ENCODE measurements at places on chromosomes 4 and X. TPM values are rescaled to one million over a fixed set of nuclear protein-coding genes. Genes with fewer than 3 reads are reported as not detected.
A peak's percentile ranks its signal among the peaks of the same experiment; 100 is the strongest.

The KIF4A gene
- total RNA-seq, result 7.6 TPM

The CXCL3 gene
- total RNA-seq, result 2.7 TPM

The SORBS2 gene
- total RNA-seq, result 20.0 TPM

GRCh38 chr4:152436384-152436783 is 99.5 kb downstream of the FBXW7 start:
- no peak for DNase-seq
- no peak overlapping the region for H3K4me3 ChIP-seq
- H3K4me1 ChIP-seq, result peaks cover 15% of the 10 kb centered on the region
- H3K36me3 ChIP-seq, result no peaks in the 10 kb centered on the region
- no peaks in the 10 kb centered on the region for H3K27me3 ChIP-seq

DNA sequence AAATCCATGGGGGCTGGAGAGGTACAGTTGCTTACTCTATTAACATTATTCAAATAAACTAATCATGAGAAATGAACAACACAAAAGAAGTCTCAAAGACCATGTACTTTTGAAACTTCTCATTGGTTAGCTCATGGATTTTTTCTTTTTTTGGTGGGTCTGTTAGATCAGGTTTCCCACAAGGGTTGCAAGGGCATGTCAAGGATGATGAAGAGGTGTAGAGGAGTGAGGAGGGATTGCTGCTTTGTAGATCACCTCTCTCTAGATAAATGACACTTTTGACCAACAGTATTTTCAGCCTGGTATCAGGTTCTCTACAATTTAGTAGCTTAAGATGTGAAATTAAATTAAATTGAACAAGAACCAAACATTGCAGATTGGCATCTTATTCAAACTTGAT is 417.9 kb upstream of the AGA start:
- no peak overlapping the region for H3K4me3 ChIP-seq
- peaks cover 5% of the 10 kb centered on the region for H3K4me1 ChIP-seq
- no peak overlapping the region for H3K27ac ChIP-seq
- no peaks in the 10 kb centered on the region for H3K36me3 ChIP-seq

- peak; percentile 76 for DNase-seq
- no peak overlapping the region for H3K4me3 ChIP-seq
- H3K27me3 ChIP-seq, result no peaks in the 10 kb centered on the region
- no peak overlapping the region for H3K27ac ChIP-seq
- peaks cover 5% of the 10 kb centered on the region for H3K36me3 ChIP-seq
- no peaks in the 10 kb centered on the region for H3K4me1 ChIP-seq
Observed at GRCh38 chr4:76067652-76068286, 6.7 kb upstream of the ART3 start.

GRCh38 chr4:128570387-128570975 is 239.0 kb upstream of the JADE1 start:
- H3K4me1 ChIP-seq, result peaks cover 12% of the 10 kb centered on the region
- H3K36me3 ChIP-seq, result no peaks in the 10 kb centered on the region
- H3K27me3 ChIP-seq, result no peaks in the 10 kb centered on the region
- no peak for DNase-seq
- no peak overlapping the region for H3K27ac ChIP-seq

GRCh38 chr4:154953691-154954090 is 172.6 kb downstream of the RBM46 start:
- H3K27ac ChIP-seq, result no peak overlapping the region
- no peak for DNase-seq
- peaks cover 4% of the 10 kb centered on the region for H3K27me3 ChIP-seq

DNA sequence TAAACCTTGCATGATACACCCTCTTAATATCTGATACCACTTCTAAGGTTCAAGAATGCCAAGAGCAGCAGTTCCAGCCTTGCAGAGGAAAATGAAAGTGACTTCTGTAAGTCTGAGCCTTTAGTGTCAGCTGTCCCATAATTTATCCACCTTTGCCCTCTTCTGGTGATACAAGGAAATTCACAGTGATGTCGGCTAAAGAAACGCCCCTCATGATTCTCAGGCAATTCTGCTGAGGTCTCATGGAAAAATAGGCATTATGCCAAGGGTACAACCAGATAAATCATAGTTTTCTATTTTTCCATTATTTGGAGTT is 172.2 kb upstream of the CXCL13 start:
- no peaks in the 10 kb centered on the region for H3K4me1 ChIP-seq
- no peaks in the 10 kb centered on the region for H3K36me3 ChIP-seq
- H3K27ac ChIP-seq, result no peak overlapping the region
- no peak overlapping the region for H3K4me3 ChIP-seq
- H3K27me3 ChIP-seq, result no peaks in the 10 kb centered on the region
- peak; percentile 31 for DNase-seq

GRCh38 chrX:67777148-67777547 is 233.3 kb downstream of the AR start:
- no peak for DNase-seq
- peaks cover 2% of the 10 kb centered on the region for H3K27me3 ChIP-seq
- no peak overlapping the region for H3K27ac ChIP-seq
- no peaks in the 10 kb centered on the region for H3K36me3 ChIP-seq
- no peaks in the 10 kb centered on the region for H3K4me1 ChIP-seq

DNA sequence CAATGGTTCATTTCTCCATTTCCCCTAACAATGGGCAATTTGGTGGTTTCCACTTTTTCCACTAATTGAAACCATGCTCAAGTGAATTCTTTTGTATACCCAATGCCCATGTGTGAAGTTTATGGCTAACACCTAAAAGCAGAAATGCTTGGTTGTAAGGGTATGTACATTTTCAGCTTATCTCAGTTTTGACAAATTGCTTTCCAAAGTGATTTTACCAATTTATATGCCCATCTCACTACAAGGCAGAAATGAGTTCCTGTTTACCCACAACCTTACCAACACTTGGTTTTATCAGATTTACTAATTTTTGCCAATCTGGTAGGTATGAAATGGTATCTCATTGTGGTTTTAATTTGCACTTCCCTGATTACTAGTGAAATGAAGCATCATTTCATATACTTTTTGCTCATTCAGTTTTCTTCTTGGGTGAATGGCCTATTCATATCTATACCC is 14.8 kb downstream of the GPR34 start:
- H3K36me3 ChIP-seq, result peaks cover 6% of the 10 kb centered on the region
- no peak overlapping the region for H3K27ac ChIP-seq
- no peak overlapping the region for H3K4me3 ChIP-seq

- DNase-seq, result no peak
- H3K4me3 ChIP-seq, result no peak overlapping the region
- no peaks in the 10 kb centered on the region for H3K4me1 ChIP-seq
- no peak overlapping the region for H3K27ac ChIP-seq
Observed at GRCh38 chr4:89737888-89738287, 99.1 kb downstream of the SNCA start.

DNA sequence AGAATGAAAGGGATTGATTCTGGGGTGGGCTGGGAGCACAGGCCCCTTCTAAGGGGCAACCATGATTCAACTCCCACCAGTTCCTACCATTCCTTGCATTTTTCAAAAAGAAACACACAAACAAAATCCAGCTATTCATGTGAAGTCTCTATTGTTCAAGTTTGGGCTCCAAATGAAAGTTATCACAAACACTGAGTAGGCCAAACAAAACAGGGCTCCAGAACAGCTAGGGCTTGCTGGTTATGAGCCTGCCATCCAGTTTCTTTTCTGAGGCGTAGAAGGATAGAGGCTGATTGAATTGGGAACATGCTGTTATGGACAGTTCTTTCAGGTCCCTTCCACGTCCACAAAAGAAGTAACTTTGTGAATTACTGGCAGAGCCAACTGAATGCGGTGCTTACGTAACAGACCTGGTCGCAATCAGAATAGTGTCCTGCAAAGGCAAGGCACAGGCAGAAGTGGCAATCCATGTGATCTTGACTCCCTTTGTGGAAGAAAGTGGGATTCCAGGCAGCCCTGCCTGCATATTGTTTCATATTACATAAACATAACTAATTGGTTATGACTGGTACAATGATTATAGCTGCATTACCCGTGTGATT is 244.5 kb downstream of the SCFD2 start:
- no peaks in the 10 kb centered on the region for H3K36me3 ChIP-seq
- H3K27me3 ChIP-seq, result no peaks in the 10 kb centered on the region
- H3K4me3 ChIP-seq, result no peak overlapping the region
- H3K27ac ChIP-seq, result no peak overlapping the region
- H3K4me1 ChIP-seq, result peaks cover 3% of the 10 kb centered on the region

- H3K4me1 ChIP-seq, result no peaks in the 10 kb centered on the region
- no peak overlapping the region for H3K27ac ChIP-seq
- H3K27me3 ChIP-seq, result peaks cover 12% of the 10 kb centered on the region
- no peak for DNase-seq
- peaks cover 26% of the 10 kb centered on the region for H3K36me3 ChIP-seq
- no peak overlapping the region for H3K4me3 ChIP-seq
Observed at GRCh38 chrX:867502-867901, 236.9 kb downstream of the SHOX start.

- no peak overlapping the region for H3K4me3 ChIP-seq
- no peak overlapping the region for H3K27ac ChIP-seq
- H3K36me3 ChIP-seq, result peaks cover 9% of the 10 kb centered on the region
- H3K4me1 ChIP-seq, result peaks cover 13% of the 10 kb centered on the region
Observed at GRCh38 chr4:123606946-123607542, 210.4 kb downstream of the SPRY1 start.

Measured in endothelial cell (in vitro differentiated cells).